ENCODE measurements at places on chromosomes 3 and 15.
A peak's percentile ranks its signal among the peaks of the same experiment; 100 is the strongest.

DNA sequence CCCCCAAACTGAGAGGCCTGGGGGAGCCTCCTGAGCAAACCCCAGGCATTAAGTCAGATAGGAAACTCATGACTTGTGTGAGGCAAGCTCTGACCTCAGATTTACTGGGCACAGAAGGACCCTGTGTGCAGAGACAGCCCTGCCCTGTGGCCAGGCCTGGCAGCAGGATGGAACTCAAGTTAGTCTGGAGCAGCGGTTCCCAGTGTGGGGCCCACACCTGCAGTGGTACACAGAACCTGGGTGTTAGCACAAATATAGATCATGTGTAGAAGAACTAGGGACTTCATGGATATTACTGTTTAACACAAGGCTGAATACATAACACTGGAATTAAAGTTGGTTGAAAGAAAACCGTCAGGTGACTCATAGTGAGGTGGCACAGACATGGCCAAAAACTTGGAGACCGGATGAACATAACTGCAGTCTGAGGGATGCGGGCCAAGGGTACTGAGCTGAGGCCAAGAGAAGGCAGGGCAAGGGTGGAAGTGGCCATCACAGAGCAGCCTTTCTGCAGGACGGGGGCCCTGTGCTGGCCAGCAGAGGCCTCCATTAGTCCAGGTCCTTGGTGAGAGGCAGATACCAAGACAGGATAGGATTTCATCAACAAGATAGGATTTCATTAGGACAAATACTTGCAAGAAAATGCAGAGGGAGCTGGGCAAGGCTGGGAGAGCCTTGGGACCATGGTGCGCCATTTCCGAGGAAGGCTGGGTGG lies 40.9 kb downstream of the IRAK2 start:
- no peak for DNase-seq

DNA sequence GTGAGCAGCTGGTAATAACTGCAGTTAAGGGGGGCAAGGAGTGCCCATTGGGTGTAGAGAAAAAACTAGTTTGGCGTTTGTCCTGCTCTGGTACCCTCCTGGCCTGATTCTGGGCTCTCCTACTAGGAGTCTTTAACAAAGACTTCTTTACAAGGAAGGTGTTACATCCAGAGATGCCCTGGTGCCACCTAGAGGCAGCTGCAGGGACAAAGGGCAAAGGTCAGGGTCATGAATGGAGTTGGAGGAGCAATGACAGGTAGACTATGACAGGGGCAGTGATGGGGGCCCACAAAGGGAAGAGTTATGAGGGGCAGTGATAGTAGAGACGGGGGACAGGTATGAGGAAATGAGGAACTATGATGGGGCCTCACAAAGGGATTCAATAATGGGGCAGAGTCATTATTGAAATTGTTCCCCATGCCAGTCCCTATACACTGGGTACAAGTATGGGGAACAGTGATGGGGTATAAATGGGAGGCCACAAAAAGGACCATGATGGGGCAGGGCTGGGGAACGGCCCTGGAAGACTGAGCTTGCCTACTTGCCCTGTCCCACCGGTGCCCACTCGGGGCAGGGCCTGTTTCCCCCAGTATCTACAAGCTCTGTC lies 7.9 kb downstream of the CCDC71 start:
- DNase-seq, result peak; percentile 28

DNA sequence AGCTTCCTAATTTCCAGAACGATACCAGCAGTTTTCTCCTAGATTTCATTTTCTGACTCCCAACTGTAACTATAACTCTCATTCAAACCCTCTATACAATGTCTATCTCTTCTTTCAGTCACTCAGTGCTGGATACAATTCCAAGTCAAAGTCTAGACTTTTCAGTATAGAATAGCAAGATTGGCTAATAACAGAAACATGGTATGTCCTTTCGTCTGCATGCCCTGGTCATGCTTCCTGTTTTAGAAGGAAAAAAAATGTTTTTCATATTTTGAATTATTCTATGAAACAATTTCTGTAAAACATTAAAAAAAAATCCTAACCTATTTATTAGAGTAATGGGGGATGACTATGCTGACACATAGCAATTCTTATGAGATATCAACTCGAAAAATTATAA lies 180.0 kb downstream of the KCNAB1 start:
- no peak for DNase-seq

DNA sequence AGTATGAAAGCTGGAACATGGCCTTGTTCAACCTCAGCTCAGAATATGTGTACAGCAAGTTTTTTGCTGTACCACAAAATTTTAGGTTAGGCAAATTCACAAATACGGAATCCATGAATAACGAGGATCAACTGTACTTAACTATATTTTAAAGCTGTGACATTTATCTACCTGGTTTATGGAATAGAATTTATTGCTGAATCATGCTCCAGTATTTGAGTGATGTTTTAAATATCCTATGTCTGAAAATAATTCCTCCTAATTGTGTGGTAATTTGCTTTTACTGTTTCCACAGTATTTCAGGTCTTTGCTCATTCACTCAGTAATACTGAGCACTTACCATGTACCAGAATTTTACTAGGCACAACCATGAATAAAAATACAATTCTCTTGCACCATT lies 29.5 kb downstream of the SEC62 start:
- DNase-seq, result no peak

DNA sequence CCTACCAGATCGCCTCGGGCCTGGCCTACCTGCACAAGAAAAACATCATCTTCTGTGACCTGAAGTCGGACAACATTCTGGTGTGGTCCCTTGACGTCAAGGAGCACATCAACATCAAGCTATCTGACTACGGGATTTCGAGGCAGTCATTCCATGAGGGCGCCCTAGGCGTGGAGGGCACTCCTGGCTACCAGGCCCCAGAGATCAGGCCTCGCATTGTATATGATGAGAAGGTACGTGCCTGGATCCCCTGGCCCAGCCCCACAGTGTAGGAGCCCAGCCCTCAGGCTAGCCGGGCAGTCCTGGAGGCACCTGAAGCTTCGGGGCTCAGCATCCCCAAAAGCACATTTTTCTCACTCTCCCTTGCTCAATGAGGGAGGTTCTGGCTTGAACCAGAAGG lies 135.8 kb downstream of the LRRK1 start:
- DNase-seq, result no peak
